ENCODE measurements at places on chromosomes 6 and 20. TPM values are rescaled to one million over a fixed set of nuclear protein-coding genes. Genes with fewer than 3 reads are reported as not detected.

GOPC gene
- total RNA-seq: 14.8 TPM

SNAI1 gene
- not detected for total RNA-seq

CLPSL2 gene
- total RNA-seq: not detected

VSX1 gene
- total RNA-seq: not detected

TNFRSF6B gene
- total RNA-seq: not detected

ABCC10 gene
- 25.8 TPM for total RNA-seq

SLPI gene
- not detected for total RNA-seq

LHFPL5 gene
- total RNA-seq: not detected

MDC1 gene
- 11.7 TPM for total RNA-seq

MAS1 gene
- not detected for total RNA-seq

APCDD1L gene
- not detected for total RNA-seq

UBD gene
- 48.2 TPM for total RNA-seq

MYLIP gene
- total RNA-seq: 33.6 TPM

SMPDL3A gene
- total RNA-seq: 70.2 TPM

FABP7 gene
- total RNA-seq: 14.0 TPM

DNAH8 gene
- not detected for total RNA-seq

ITPA gene
- 23.7 TPM for total RNA-seq

OOEP gene
- not detected for total RNA-seq

RIN2 gene
- total RNA-seq: 1.3 TPM

IMPG1 gene
- not detected for total RNA-seq

MRPS18B gene
- total RNA-seq: 160 TPM

PLN gene
- total RNA-seq: not detected

PI16 gene
- total RNA-seq: not detected

RPP40 gene
- 14.8 TPM for total RNA-seq

LAMA5 gene
- 2.0 TPM for total RNA-seq

HCRTR2 gene
- total RNA-seq: not detected

RUNX2 gene
- 0.93 TPM for total RNA-seq

RPS6KA2 gene
- 62.3 TPM for total RNA-seq

SASH1 gene
- total RNA-seq: 46.6 TPM

SLC22A16 gene
- not detected for total RNA-seq

SLC2A4RG gene
- 9.4 TPM for total RNA-seq

SNPH gene
- 12.4 TPM for total RNA-seq

PAX1 gene
- not detected for total RNA-seq

COL12A1 gene
- total RNA-seq: 19.3 TPM

TINAG gene
- total RNA-seq: not detected

FAM162B gene
- not detected for total RNA-seq

PTCRA gene
- 0.33 TPM for total RNA-seq

SPINT3 gene
- total RNA-seq: not detected

SLC26A8 gene
- not detected for total RNA-seq

CPXM1 gene
- total RNA-seq: not detected

SLC18B1 gene
- 152 TPM for total RNA-seq

HLA-DQA1 gene
- not detected for total RNA-seq

HMGCLL1 gene
- not detected for total RNA-seq

GMNN gene
- total RNA-seq: 29.4 TPM

RBPJL gene
- not detected for total RNA-seq

NFKBIL1 gene
- total RNA-seq: 31.3 TPM

OPN5 gene
- not detected for total RNA-seq

ZBTB12 gene
- total RNA-seq: 3.0 TPM

MYLK2 gene
- total RNA-seq: 0.34 TPM

SRXN1 gene
- 56.8 TPM for total RNA-seq

SSTR4 gene
- total RNA-seq: not detected

VGLL2 gene
- total RNA-seq: not detected

DSN1 gene
- total RNA-seq: 12.7 TPM

SLC2A10 gene
- 15.6 TPM for total RNA-seq

ANKRD66 gene
- not detected for total RNA-seq

NKX2-2 gene
- total RNA-seq: not detected

CPNE5 gene
- total RNA-seq: under 0.01 TPM

RBM39 gene
- total RNA-seq: 259 TPM

NNAT gene
- total RNA-seq: 0.15 TPM

Data from melanocyte of skin (primary cell).